ENCODE measurements at places on chromosomes 12 and 14. TPM values are rescaled to one million over a fixed set of nuclear protein-coding genes. Genes with fewer than 3 reads are reported as not detected.
A peak's percentile ranks its signal among the peaks of the same experiment; 100 is the strongest.

Gene KRT74
- not detected for polyA plus RNA-seq

DNA sequence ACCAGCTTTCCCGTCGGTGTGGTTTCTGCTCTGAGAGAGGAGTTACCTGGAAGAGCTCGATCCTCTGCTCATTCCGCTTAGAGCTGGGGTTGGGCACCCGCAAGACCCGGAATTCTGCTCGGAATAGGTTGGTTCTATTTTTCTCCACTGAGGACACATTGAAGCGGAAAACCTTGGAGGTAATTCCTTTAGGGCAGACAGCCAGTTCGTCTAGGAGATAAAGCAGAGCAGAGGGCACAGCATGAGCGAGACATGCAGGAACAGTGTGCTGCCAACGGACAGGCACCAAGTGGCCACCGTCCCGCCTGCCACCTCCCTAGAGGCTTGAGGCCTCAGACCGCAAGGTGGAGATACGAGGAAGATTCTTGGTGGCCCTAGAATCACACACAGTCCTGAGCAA, 10.3 kb downstream of the TGFB3 start:
- no peak for DNase-seq

Gene TRHDE
- 2.8 TPM for polyA plus RNA-seq

GRCh38 chr14:63986789-63987533, 134.2 kb downstream of the SYNE2 start:
- DNase-seq = no peak

DNA sequence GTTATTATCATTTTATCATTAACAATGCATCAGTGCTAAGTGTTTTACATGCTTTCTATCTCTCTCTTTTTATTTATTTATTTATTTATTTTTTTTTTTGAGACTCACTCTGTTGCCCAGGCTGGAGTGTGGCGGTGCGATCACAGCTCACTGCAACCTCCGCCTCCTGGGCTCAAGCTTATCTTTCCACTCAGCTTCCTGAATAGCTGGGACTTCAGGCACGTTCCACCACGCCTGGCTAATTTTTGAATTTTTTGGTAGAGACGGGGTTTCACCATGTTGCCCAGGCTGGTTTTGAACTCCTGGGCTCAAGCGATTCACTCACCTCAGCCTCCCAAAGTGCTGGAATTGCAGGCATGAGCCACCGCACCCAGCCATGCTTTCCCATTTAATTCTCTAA, 3.9 kb upstream of the BTG1 start:
- DNase-seq = no peak

Gene SHMT2
- polyA plus RNA-seq = 73.2 TPM

- no peak for DNase-seq
Measured at GRCh38 chr12:2382370-2383155, 329.8 kb downstream of the CACNA1C start.

DNA sequence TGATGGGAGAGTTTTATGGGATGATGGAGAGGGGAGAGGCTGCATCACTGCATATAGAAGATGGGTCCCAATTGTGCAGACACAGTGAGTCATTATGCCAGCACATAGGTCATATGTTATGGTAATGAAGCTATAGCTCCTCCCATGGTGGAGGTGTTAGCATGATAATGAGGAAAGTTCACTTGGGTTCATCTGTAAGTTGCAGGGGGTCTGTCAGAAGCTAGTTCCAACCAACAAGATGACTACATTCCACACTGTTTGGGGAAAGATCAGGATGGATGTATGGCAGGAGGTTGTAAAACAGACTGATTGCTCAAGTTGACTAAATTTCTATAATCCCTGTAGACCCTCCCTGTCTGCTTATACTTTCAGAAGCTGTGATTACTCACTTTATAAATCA, 561.3 kb downstream of the C12orf50 start:
- no peak for DNase-seq

Gene ACSM4
- 0.12 TPM for polyA plus RNA-seq

Gene FAM186B
- polyA plus RNA-seq = 1.3 TPM

GRCh38 chr12:41286426-41286825, 98.3 kb downstream of the PDZRN4 start:
- no peak for DNase-seq

- peak; percentile 30 for DNase-seq
Measured at GRCh38 chr12:113174461-113175384, 10.6 kb downstream of the DDX54 start.

Gene APOF
- polyA plus RNA-seq = not detected

GRCh38 chr12:109709401-109709991, 4.1 kb upstream of the FAM222A start:
- DNase-seq = no peak

Gene PTPRO
- polyA plus RNA-seq = 1.5 TPM

DNA sequence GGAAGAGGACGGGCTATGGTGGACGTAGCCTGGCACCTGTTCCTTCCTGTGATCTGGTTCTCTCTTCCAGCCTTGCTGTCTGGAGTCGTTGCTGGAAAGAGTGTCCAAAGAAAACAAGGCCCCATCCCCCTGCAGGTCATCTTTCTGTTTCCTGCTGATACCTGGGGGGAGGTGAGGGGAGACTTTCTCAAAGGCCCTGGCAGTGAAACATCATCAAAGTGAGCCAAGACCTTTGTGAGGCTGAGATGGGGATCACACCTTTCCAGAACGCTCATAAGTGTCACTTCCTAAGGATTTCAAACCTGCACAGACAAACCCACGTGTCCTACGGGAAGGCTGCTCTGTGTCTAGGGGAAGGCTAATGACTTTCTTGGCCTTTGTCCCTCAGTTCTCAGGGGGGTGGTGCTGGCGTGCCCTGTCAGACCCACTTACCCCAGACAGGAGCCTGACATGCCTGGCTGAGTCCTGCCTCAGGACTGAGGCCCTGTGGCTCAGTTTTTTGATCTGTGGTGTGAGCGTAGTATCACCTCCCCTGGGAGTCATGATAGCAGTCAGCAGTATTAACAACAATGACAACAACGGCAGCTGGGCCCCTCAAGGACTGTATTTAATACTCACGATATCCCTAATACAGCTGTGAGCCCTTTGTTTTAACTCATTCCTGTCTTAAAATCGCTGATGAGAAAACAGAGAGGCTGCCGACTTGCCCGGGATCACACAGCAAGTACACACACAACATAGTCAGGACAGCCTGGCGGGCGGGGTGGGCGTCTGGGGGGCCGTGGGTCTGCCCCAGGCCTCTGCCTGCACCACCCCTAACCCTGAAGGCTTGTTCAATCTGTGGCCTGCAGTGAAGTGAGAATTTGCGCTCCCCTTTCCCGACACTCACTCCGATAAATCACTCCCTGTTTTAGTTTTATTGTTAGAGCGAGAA, 235.2 kb downstream of the SLC41A2 start:
- no peak for DNase-seq

DNA sequence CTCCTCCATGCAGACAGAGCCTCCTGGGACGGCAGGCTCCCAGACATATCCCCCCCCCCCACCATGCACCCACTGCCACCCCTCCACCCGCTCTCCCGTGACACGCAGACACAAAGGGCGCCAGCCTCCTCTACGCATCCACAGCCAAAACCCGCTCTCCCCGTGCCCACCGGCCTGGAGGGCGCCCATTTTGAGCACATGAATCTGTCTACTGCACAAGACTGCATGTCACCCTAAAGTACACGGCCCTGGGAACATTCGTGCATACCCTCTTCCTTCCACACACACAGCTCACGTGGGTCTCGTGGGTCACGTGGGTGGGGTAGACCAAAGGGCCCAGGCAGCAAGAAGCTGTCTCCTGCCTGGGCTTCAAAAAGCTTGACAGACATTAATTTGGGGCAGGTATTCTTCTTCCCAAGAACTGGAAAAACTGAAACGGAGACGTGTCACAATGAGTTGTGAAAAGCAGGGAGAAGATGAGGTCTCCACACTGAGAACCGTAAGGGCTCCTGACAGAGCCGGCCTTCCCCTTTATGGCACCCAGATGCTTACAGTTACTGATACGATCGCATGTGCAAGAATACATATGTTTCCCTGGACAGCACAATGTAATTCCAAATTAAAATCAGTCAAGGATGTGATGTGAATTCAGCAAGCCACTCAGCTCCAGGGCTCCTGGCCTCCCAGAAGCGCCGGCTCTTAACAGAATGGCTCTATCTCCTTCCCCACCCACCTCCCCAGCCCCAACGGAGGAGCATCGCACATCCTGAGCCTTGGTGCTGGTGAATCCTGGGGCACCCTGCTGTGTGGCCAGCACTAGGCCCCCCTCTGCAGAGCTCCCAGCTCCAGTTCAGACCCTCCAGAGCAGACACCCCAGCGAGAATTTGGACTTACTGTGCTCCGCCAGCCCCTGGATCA, 1.9 kb downstream of the TGFB3 start:
- DNase-seq = no peak

- DNase-seq = no peak
Measured at GRCh38 chr14:76236172-76237130, 84.7 kb downstream of the GPATCH2L start.

- no peak for DNase-seq
Measured at GRCh38 chr12:13780453-13780852, 200.9 kb downstream of the GRIN2B start.

Gene ARHGAP9
- polyA plus RNA-seq = 5.4 TPM

Gene KLRC3
- polyA plus RNA-seq = 0.34 TPM

DNA sequence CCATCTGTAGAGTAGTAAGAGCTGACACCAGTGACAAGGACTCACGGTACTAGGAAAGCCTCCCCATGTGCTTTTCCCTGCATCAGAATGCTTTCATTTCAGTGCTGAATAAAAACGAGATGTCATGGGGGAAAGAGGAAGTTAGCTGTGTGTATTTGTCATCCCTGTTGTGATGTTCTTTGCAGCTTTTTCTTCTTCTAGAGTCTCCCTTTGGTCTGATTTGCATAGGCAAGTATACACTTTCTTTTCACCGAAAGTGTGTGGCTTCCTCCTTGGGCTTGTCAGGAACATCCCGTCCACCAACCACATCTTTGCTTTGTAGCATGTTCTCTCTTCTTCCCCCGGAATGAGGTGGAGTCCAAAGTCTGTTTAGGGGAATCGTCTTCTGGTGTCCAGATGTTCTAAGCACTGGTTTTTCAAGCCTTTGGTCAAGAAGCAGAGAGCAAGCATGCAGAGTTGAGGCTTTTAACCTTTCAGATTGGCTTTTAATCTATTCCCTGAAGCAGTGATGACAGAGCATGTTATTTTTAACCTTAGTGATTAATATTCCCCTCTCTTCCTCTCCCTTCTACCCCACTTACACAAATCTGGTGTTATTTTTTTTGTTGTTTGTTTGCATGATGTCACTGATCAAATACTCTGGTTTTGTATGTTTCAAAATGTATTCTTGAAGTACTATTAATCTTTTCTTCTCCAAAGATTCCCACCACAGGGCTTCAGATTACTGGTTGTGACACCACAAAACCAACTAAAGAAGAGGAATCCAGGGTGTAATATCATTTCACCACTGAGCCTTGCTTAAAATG, 163.4 kb downstream of the SAMD4A start:
- DNase-seq = no peak

DNA sequence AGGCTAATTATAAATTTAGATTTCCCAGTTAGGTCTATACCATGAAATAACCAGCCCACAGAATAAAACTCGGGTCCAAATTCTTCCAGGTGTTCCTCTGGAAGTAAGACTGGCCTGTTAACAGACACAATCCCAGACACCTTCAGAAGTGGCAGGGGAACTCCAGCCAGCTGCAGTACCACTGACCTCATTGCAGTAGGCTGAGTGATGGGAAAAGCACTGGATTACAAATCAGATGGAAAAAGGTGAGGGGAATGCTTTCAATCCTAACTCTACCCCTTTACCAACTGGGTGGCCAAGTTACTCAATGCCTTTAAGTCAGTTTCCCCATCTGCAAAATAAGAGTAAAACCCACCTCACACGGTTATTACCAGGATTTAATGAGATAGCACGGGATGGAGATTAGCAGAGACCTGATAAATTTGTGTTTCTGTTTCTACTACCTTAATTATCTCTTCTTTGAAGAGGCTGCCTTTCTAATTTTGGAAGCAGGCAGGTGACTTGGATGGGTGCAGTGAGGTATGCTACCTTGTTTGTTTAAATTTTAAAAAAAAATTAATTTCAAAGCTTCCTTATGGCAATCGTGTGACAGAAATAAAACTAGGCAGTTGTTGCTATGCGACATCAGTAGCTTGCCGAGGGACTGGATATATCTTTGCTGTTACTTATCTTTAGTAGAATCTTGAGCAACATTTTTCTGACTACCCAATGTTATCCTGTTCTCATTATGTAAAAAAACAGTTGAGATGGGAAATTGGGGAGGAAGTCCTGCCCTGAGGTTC, 167.3 kb upstream of the GRIN2B start:
- DNase-seq = no peak

Gene KRT83
- polyA plus RNA-seq = not detected

DNA sequence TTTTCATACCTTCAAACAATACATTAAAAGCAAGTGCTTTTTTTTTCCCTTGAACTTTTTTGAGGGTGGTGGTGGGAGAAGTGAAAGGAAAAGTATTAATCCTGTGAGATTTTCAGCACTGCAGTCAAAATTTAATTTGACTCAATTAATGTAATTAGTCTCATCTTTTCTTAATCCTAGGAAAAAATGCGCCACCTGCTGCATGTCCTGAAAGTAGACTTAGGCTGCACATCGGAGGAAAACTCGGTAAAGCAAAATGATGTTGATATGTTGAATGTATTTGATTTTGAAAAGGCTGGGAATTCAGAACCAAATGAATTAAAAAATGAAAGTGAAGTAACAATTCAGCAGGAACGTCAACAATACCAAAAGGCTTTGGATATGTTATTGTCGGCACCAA, 52.2 kb downstream of the SPATA7 start:
- no peak for DNase-seq

Gene GALNT4
- 9.7 TPM for polyA plus RNA-seq

DNA sequence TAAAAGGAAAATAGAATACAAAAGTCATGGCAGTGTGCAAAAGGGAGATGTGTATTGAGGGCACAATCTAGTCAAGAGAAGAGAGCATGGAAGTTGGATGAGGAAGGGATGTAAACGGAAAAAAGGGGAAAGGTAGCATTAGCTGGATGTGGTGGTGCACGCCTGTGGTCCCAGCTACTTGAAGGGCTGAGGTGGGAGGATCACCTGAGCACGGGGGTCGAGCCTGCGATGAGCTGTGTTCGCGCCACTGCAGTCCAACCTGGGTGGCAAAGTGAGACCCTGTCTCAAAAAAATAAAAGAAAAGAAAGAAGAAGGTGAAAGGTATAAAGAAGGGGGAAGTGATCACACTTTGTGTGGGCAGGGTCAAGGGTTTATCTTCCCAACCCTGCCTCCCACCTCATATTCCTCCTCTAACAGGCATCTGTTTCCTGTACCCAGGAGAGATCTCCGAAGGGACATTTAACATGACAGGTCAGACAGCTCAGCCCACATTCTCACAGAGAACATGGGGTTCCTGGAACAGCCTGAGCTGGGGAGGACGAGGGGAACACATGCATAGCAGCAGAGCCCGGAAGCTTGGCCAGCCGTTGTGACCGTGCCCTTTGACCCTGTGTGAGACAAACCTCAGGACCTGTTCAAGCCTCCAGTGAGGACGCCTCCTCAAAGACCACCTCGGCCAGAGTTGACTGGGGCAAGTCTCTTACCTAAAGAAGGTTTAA, 8.9 kb downstream of the RNASE11 start:
- no peak for DNase-seq

DNA sequence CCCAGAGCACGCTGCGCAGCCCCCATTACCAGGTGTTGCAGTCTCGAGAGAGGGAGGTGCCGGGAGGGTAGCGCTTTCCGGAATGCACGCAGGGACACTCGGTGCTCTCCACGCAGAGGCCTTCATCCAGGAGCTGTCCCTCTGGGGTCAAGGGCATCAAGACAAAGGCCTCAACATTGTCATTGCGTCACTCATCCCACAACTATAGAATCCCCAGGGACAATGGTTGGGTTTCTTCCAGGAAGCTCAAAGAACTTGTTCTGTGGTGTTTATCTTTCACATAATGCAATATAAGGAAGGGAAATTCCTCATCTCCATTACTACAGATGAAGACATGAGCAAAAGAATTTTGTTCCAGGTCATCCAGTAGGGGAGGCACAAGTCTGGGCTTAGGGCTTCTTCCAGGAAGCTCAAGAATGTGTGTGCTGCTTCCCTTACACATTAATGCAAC, 52.1 kb downstream of the VWF start:
- no peak for DNase-seq
